CD8-positive, alpha-beta memory T cell (primary cell): ENCODE measurements at places on chromosomes 12 and 14. TPM values are rescaled to one million over a fixed set of nuclear protein-coding genes. Genes with fewer than 3 reads are reported as not detected.

PRKAG1 gene
- polyA plus RNA-seq = 45.9 TPM

DBX2 gene
- not detected for polyA plus RNA-seq

CLEC2A gene
- not detected for polyA plus RNA-seq

SLC7A7 gene
- not detected for polyA plus RNA-seq

ARHGAP9 gene
- 181 TPM for polyA plus RNA-seq

DNA sequence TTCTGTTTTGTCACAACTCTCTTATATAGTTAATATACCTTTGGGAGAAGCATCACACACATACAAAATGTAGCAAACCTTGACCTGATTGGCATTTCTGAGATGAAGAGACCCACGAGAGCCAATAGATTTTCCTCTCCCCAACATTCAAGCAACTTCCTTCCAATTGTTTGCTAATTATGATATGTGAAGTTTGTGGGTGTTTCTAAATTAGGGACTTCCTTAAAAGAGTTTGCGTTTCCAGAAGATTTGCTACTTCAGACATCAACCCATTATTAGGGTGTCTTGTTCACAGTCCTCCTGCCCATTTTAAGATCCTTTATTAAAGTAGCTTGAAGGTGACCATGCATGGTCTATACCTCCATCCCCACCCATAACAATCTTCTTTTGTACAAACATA lies 9.4 kb downstream of the AICDA start:
- DNase-seq = no peak

DNA sequence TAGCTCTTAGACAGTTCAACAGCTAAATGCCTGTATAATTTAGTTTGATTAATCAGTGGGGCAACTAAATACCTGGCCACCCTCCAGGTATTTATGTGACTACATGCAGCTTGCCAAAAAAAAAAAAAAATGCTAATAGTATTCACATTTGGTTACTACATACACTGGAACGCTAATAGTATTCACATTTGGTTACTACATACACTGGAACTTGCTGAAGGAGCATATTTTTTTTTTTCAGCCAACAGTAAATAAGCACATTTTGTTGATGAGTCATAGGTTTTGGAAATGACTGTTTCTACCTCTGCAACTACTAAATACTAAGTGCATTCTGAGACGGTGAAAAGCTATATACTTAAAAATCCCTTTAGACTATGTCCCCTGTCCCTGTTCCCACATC lies 1172.3 kb downstream of the LRFN5 start:
- no peak for DNase-seq

GRCh38 chr14:33524244-33524643 lies 426.6 kb downstream of the EGLN3 start:
- no peak for DNase-seq

DNA sequence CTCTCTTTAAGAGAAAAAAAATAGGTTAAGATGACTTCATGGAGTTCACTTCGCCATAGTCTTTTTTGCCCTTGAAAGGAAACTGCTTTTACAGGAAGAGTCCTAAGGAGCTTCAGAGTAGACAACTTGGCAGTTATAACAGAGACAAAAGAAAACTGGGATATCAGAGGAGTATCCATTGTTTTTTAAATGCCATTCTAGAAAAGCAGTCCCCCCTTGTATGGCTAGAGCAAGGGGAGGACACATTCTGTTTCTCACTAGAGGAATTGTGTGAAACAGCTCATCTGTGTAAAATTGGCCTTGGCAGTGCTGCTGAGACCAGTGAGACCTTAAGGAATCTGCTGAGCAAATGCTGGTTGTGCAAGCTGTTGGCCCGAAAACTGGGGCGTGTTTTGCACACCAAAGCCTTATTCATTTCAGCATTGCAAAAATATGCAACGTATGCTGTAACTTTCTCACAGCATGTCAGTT lies 128.0 kb downstream of the GPR135 start:
- no peak for DNase-seq

DNA sequence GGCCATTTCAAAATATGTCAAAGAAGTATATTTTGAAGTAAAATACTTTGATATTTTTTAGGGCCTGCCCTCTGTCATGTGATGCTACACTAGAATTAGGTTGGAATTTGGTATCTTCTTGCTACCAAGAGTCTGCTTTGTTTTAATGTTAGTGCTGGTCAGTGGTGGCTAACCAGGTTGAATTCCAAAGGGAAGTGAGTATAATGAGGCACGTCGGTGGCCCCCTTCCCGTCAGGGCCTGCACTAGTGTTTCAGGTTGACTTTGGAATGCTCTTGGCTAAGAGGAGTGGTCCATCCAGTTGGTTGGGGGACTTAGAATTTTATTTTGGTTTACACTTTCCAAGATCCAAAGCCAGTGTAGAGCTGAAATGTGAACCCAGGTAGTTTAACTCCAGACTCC lies 185.4 kb downstream of the NOVA1 start:
- no peak for DNase-seq

GRCh38 chr14:59239022-59239421 lies 50.6 kb downstream of the DAAM1 start:
- no peak for DNase-seq

DNA sequence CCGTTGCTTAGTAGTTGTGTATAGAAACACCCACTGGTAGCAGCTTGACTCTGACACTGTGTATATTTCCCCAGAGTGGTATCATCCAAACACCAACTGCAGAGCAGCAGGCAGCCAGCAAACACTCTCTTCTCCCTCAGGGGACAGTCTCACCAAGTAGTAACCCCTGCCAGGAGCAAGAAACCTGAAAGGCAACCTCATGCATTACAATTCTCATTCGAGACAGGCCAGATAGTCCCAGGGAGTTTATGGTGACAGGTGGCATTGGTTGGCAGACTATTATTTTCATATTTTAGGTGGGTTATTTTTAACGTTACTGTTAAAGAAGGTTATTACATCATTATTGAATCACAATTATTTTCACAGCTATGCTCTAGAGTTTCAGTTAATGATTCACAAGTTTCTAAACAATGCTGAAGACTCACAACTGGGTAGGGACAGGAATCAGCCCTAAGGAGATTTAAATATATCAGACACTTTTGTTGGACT lies 222.8 kb downstream of the EGLN3 start:
- DNase-seq = no peak

DNA sequence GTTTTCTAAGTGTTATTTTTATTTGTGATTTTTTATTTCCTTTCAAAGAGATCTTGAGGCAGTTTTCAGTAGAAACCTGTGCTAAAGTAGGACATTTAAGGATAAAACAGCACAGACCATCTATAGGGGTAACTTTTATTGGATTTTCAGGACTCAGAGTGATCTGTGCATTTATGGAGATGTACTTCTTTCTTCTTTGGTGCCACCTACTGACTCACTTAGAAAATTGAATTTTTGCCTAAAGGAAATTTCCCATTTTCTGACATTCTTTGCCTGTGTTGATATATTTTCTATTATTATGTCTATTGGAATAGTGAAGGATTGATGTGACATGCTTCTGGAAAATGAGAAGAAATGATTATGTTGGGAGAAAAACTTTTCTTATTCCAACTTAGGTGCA lies 113.0 kb downstream of the UNC79 start:
- DNase-seq = no peak

DNA sequence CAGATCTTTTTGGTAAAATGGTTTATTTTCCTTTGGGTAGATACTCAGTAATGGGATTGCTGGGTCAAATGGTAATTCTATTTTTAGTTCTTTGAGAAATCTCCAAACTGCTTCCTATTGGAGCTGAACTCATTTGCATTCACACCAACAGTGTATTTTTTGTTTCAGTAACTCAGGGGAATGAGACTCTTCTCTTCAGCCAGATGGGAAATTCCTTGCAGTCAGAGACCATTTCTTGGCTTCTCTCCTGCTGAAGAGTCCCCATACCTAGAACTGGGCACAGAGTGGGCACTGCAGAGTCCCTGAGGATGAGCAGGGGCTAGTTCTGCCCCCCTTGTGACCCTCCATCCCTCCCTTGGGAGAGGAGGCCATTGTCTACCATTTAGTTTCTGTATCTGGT lies 10.8 kb downstream of the SDSL start:
- no peak for DNase-seq

GRCh38 chr12:84135586-84136279 lies 776.9 kb downstream of the SLC6A15 start:
- DNase-seq = no peak

- DNase-seq = no peak
These were observed 86.3 kb downstream of the EML5 start for GRCh38 chr14:88706425-88706824.

- no peak for DNase-seq
These were observed 482.8 kb downstream of the PRKD1 start for GRCh38 chr14:29444805-29445204.

DNA sequence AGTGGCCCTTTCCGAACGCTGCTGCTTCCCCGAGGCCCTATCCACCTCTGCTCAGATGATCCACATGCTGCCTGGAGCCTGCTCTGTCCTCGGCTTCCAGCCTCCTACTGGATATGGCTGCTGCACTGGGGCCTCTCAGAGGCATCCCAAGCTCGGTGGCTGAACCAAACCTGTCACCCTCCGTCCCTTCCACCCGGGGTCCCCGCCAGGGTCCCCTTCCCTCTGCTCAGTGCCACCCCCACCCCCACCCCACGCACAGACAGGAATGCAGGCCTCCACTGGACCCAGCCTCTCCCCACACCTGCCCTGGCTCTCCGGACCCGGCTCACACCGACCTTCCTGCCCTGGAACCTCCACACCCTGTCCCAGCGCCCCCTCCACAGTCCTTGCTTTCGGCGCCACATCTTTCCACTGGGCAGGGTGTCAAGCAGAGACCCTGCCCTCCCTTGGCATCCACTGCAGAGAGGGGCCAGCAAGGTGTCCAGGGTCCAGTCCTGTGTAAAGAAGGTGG lies 6.1 kb downstream of the CEP170B start:
- DNase-seq = no peak

DNA sequence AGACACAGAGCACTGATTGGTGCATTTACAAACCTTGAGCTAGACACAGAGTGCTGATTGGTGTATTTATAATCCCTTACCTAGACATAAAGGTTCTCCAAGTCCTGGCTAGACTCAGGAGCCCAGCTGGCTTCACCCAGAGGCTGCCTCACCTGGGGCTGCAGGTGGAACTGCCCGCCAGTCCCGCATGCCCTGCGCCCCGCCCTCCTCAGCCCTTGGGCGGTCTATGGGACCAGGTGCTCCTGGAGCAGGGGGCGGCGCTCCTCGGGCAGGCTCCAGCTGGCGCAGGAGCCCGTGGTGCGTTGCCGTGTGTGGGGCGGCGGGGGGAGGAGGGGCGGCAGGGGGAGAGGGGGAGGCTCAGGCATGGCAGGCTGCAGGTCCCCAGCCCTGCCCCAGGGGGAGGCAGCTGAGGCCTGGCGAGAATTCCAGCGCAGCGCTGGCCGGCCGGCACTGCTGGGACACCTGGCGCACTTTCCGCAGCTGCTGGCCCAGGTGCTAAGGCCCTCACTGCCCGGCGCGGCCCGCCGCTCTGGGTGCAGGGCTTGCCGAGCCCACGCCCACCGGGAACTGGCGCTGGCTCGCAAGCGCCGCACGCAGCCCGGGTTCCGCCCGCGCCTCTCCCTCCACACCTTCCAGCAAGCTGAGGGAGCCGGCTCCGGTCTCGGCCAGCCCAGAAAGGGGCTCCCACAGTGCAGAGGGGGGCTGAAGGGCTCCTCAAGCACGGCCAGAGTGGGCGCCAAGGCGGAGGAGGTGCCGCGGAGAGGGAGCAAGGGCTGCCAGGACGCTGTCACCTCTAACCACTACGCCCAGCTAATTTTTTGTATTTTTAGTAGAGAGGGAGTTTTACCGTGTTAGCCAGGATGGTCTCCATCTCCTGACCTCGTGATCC lies 3.1 kb upstream of the SLCO1B3 start:
- no peak for DNase-seq

DNA sequence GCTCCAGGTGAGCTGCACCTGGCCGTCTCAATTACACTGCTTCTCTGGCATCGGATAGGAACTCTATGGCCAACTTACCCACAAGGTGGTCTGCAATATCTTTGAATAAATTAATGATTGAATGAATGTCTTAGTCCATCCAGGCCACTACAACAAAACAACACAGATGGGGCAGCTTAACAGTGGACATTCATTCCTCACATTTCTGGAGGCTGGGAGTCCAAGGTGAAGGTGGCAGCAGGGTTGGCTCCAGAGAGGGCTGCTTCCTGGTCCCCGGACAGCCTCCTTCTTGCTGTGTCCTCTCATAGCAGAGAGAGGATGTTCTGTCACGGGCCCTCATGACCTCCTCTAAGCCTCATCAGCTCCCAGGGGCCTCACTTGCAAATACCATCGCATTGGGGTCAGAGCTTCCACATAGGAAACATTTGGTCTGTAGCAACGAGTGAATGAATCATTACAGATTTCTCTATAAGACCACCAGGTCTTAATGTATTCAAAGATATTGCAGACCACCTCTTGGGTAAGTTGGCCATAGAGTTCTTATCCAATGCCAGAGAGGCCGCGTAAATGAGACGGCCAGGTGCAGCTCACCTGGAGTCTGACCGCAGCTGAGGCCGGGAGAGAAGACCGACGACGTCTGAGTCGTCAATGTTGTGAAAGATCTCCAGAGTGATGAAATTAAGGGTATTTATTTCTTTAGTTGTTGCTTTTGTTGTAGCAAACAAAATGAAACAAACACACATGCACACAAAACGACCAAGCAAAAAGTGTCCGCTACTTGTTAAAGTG lies 182.7 kb upstream of the C14orf180 start:
- DNase-seq = no peak
